ENCODE measurements at places on chromosomes 1 and 21.

DNA sequence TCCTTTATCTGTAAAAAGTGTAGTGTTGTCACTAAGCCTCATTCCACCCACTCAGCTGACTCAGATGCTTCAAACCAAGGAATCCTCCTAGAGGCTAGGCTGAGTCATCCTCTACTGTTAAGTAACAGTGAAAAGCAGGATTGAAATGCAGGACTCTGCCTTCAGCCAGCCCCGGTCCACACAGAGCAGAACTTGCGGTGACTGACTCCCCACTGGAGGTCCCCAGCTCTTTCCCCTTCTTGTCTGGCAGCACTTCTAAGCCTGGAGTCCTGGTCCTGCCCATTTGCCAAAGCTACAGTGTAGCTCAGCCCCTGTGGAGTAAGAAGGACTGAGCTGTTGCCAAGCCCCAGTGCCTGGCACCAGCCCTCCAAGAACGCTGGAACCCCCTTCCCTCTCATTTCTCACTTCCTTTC lies 1.7 kb downstream of the RAB7B start:
- no peak for DNase-seq

DNA sequence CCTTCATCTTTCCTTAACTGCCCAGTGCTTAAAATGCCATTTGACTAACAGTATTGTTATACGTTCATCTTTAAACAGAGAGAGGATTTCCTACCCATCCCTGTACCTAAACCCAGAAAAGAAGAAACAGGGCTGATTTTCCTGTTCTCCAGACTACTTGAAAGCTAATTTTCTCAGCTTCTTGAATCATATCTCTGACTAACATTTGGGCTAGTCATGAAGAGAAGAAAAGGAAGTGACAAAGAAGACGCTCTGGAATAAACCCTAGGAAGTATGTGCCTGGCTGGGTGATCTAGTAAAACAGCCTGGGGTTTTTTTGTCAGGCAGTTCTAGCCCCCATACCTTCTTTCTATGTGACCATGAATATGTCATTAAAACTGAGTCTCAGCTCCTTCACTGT lies 44.8 kb upstream of the SGIP1 start:
- DNase-seq: no peak

- no peak for DNase-seq
Observed at GRCh38 chr1:118558933-118559332, 373.9 kb upstream of the SPAG17 start.

DNA sequence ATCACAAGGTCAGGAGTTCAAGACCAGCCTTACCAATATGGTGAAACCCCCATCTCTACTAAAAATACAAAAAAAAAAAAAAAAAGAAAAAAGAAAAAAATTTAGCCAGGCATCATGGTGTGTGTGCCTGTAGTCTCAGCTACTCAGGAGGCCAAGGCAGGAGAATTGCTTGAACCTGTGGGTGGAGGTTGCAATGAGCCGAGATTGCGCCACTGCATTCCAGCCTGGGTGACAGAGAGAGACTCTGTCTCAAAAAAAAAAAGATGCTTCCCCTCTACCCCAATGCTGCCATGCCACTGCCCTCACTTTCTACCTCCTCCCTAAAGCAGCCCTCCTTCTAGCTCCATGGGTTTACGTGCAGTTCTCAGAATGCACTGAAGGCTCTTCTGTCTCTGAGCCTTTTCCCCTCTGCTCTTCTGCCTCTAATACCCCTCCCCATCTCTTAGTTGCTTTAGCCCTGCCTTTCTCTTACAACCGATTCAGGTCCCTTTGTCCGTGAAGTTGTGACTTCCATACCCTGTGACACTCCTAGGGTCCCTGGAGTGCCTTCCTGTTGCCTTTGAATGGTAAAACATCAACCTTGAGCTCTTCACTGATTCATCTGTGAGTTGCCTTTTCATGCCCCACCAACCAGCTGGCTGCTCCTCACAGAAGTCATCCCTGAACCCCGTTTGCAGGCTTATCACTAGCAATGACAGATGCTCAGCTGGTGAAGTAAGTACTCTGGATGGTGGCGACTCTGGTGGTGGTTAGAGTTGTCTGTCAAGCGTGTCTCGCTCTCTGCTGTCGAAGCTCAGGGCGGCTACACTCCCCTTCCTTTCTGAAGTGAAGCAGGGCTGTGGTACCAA lies 234.9 kb downstream of the RHOU start:
- no peak for DNase-seq

DNA sequence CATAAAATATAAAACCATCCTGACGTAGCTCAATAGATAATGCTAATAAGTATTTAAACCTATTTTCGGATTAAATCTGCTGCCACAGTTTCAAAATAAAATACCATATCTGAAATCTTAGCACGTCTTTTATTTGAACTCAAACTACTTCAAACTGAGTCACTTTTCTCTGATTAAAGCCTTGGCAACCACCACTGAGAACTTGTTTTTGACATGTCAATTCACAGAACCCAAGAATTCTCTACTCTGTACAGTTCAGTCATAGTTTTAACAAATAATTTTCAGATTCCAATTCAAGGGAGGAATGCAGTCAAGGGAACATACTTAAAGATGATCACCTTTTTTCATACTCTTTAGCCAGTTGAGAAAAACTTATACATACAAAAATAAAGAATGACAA lies 643.2 kb downstream of the KCNT2 start:
- DNase-seq: no peak

DNA sequence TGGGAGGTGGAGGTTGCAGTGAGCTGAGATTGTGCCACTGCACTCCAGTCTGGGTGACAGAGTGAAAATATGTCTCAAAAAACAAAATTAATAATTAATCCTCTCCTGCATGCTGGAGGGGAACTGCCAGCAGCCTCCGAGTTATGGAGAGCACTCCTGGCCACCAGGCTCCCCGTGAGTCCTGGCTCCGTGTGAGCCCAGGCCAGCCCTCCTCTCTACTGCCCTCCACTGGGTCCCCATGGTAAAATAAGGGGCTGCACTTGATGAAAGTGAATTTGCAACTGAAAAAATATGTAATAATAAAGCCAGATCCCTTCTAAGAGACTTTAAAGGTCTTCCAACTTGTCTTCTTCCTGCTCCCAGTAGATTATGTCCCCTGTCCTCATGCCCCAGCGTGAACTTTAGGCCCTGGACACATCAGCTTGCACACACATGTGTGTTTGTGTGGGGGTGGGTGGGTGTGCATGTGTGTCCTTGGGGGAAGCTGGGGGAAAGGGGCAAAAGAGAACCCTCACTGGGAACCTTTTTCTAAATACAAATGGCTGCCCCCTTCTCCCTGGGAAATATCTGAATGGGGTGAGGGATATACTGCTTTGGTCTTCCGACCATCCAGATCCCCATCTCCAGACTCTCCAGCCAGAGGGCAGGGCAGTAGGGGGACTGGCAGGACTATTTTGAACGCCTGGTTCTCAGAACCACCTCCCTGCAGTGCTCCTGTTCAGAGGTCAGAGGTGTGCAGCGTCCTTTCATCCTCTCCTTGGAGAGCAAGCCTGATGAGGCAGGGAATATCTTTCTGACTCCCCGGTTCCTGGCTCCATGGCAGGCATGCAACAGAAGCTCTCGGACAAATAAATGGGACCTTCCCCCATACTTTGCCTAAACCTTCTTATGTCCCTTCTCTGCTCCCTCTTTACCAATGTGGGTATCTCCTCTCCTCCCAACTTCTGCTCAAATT lies 26.2 kb downstream of the NEK2 start:
- DNase-seq: no peak

DNA sequence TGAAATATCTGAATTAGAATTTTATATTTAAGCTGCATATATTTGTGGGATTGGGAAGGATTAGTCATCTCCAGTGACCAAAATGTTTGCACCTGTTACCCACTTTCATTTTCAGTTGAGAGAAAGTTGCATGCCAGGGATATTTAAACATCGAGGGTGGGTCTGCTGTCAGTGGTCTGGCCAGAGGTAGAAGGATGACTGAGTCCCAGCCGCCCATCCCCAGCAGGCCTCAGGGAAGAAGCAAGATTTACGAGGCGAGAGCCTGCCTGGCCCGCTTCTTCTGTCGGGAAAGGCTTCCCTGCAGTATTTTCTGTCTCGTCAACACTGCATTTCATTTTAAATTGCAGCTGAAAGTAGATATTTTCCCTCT lies 1.4 kb upstream of the MAN1C1 start:
- no peak for DNase-seq

GRCh38 chr1:5796028-5796427 lies 196.2 kb downstream of the NPHP4 start:
- no peak for DNase-seq

GRCh38 chr1:24507405-24507804 lies 4.8 kb downstream of the RCAN3 start:
- DNase-seq: no peak

DNA sequence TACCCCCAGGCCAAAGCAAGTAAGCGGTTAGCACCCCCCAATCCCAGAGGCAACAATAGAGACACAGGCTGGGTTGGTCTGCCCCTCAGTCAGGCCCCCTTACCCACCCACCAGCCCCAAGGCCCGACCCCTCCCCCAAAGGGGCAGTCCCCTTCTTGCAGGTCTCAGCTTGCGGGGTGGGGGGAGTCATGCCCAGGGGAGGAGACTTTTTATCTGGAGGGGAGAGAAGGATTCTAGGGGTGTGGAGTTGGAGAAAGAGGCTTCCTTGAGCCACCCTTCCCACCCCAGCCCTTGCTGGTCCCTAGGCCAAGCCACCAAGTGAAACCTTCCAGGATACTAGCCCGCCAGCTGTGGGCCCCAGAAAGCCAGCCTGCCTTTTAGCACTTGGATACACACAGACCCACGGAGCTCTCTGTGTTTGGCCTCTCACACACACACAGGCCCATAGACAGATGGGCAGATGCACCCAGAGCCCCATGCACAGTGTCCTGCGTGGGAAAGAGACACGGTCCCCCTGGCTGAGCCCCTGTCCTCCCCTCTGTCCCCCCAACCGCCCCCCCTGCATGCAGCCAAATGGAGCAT lies 7.1 kb downstream of the TMEM54 start:
- no peak for DNase-seq
